ENCODE measurements at places on chromosomes 2 and 18.
A peak's percentile ranks its signal among the peaks of the same experiment; 100 is the strongest.

- DNase-seq, result no peak
Measured at GRCh38 chr18:64142904-64143303, 6.0 kb downstream of the LINC00305 start.

GRCh38 chr2:199409759-199410529 is 47.8 kb downstream of the SATB2 start:
- DNase-seq, result no peak

- no peak for DNase-seq
Measured at GRCh38 chr18:58937071-58937886, 72.6 kb downstream of the ZNF532 start.

DNA sequence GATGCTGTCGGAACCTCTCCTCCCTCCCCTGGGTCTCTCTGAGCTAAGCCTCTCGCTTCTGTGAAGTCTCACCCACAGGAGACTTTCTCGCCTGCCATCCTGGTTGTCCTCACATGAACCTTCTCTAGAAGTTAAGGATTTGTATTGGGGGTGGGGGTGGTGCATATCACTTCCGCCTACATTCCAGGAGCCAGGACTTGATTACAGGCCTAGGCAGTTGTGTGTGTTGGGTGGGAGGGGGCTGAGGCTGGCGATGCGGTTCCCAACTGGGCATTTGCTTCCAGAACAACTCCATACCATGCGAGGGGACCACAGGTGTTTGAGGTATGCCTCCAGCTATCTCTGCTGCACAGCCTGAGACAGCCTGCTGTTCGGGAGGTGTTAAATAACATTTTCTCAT is 56.8 kb upstream of the MGAT4A start:
- no peak for DNase-seq

DNA sequence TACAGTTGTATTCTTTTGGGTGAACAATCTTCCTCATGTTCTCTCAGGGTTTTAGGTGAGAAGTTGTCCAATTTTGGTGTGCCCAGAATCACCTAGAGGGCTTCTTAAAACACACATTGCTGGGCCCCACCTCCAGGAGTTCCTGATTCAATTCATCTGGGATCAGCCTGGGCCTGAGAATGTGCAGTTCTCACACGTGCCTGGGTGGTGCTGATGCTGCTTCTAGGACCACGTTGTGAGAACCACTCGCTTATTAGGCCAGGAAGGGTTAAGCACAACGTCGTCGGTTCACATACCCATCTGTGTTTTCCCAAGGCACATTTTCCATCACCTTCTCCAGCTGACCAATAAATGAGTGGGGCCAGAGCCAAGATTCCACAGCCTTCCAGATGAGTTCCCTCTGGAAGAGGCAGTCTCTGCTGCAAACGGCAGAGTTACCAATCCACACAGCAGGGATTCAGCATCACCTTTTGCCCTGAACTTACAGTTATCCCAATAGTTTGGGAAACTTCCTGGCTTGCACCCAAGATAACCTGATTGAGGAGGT is 277.7 kb upstream of the HNRNPA3 start:
- no peak for DNase-seq

DNA sequence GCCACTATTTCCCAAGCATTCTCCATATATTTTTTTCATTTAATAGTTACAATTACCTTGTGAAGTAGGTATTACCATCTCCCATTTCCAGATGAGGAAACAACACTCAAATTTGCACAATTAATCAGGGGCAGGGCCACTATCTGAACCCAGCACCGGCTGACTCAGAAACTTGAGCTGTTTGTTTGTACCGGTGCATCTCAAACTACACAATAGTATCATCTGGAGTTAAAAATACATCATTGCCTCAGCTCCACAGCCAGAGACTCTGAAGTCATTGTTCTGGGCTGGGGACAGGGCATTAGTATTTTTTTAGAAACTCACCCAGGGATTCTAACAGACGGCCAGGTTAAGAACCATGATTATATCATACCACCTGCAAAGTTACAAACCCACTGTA is 55.9 kb downstream of the CDCA7 start:
- DNase-seq, result no peak

GRCh38 chr2:39541011-39541930 is 104.2 kb upstream of the MAP4K3 start:
- DNase-seq, result no peak

DNA sequence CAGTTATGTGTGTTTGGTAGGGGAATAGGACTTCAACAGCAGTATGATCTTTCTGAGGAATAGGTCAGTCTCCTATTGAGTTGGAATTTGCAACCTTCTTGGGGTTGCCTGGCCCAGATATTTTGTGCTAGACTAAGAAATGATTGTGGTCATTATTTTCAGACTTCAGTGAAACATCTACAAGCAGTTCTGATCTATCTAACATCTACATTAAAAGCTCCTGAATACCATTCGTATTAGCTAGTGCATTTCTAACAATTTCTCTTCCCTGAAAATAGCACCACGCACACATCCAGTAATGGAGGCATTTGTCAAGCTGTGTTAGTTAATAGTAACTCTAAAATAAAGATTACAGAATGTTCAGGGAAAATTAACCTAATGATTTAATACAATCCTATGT is 179.3 kb downstream of the FIGN start:
- DNase-seq, result no peak

GRCh38 chr2:106886916-106887758 is 1.2 kb upstream of the ST6GAL2 start:
- no peak for DNase-seq

DNA sequence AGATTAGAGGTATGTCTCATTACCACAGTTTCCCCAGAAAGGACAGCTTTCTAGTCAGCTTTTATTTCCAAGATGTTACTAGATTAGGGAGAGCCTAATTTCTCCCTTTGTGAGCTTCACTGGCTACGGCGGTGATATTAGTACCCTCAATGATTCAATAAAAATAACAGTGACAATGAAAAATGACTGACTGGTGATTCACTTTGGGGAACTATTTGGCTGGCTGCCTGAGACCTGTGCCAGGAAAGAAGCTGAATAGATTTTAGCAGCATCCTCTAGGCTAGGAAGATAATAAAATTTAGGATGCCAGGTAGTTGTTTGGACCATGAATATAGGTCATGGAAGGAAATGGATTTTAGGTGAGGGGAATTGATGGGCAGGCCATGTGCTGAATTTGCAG is 178.7 kb downstream of the FMNL2 start:
- DNase-seq, result no peak

DNA sequence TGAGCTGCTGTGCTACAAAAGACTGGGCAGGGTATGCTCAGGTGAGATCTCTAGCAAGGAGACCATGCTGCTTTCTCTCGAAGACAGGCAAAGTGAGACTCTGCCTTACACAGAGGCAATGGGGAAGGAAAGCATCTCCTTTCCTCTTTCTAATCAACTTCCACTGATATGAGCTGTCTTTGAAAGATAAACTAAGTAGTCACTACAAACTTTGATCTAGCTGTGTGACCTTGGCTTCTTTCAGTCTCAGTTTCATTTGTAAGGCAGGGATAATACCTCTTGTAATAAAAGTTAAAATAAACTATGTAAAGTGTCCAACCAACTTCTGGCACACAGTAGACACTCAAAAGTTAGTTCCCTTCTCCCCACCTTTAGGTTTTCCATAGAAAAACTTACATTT is 7.5 kb downstream of the CCDC93 start:
- DNase-seq, result no peak

GRCh38 chr18:55317324-55317723 is 270.7 kb downstream of the TCF4 start:
- DNase-seq, result no peak

GRCh38 chr2:203175371-203175770 is 63.4 kb upstream of the CYP20A1 start:
- DNase-seq, result no peak

GRCh38 chr2:102063941-102064678 is 72.3 kb downstream of the IL1R2 start:
- DNase-seq, result peak; percentile 80

- DNase-seq, result no peak
Measured at GRCh38 chr2:141515931-141516330, 614.9 kb downstream of the LRP1B start.

DNA sequence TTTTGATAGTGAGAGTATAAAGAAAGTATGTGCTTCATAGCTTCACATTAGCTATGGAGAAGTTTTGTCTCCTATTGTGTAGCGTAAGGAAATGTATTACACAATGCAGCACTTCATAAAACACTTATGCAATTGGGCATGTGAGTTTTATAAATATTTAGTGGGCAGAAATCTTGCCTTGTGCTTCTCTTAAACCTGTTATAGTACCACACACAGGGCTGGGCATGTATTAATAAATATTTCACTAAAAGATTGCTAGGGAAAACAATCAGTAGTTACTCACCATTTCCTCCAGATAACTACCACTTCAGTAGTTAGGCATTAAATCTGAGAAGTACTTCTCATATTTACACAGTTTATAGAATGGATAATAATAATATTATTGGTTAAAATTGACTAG is 1080.8 kb upstream of the PIK3C3 start:
- no peak for DNase-seq

GRCh38 chr2:41414486-41415230 is 633.2 kb upstream of the PKDCC start:
- DNase-seq, result peak; percentile 6

GRCh38 chr18:50847192-50847591 is 27.4 kb upstream of the MRO start:
- no peak for DNase-seq

GRCh38 chr18:6222271-6222670 is 192.4 kb downstream of the L3MBTL4 start:
- DNase-seq, result no peak

GRCh38 chr18:13161276-13161899 is 57.2 kb upstream of the LDLRAD4 start:
- no peak for DNase-seq

- no peak for DNase-seq
Measured at GRCh38 chr2:156380117-156380645, 47.7 kb upstream of the NR4A2 start.

- no peak for DNase-seq
Measured at GRCh38 chr2:70132244-70133126, 45.2 kb downstream of the PCBP1 start.

GRCh38 chr2:232444409-232445148 is 11.4 kb upstream of the ALPI start:
- peak; percentile 86 for DNase-seq

GRCh38 chr2:55859875-55860274 is 63.7 kb downstream of the EFEMP1 start:
- DNase-seq, result no peak

DNA sequence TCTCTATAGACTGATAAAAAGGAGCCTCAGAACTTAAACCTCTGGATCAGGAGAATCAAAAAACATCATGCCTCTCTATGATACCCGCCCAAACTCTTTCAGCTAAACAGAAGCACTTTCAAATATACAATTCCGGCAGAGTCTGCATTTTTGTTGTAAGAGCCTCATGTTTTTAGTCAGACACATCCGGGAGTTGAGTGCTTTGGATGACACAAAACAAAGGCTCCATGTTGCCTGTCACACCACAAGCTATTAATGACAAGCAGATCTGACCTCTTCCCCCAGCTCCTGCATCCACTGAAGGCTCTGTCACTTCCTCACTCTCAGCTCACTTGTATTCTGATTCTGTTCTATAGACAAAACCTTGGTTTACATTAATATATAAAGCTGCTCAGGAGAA is 33.2 kb downstream of the SLC38A11 start:
- DNase-seq, result no peak

- DNase-seq, result no peak
Measured at GRCh38 chr2:37529830-37530415, 141.5 kb downstream of the CDC42EP3 start.

DNA sequence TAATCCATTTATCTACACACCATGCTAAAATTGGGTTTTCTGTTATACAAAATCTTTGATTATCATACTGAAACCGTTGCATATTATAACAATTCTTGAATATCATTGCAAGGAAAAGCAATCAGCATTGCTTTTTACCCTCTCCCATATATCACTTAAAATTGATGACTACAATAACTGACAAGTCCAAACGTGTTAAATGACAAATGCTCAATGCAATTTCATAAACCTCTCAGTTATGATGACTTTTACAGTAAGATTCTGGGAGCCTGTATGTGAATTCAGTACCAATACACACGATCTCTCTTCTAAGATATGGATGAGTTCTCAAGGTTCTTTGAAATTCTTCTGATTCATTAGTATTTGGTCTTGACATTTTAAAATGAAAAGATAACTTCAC is 368.5 kb upstream of the TRIB2 start:
- no peak for DNase-seq

DNA sequence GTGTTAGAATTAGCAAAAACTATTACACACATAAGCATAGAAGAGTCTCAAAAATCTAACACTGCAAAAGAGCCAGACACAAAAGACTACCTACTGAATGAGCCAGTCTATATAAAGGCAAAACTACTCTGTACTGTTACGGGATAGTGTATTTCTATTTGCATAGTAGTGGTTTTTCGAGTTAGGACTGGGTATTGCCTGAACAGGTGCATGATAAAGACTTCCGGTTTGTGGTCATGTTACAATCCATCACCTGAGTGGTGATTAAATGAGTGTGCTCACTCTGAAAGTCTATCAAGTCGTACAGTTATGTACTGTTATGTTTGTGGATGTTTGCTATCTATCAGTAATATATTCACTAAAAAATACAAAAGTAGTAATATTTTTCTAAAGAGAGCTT is 523.3 kb upstream of the SYT4 start:
- DNase-seq, result no peak

DNA sequence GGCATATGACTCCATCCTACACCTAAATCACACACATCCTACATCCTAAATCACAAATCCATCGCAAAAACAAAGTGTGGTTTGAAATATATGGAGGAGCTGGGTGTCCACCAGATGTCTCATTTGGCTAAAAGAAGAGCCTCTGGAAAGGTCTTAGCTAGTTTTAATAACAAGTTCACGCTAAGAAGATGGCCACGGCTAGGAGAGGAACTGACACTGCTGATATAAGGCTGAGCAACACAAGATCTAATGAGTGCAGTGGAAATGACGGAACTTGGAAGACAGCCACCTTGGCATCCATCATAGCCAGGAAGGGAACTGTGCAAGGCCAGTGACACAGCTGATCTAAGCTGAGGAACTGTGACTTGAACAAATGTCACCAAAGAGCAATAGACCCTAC is 60.0 kb upstream of the AGAP1 start:
- DNase-seq, result no peak

GRCh38 chr2:226702376-226702775 is 97.2 kb downstream of the IRS1 start:
- DNase-seq, result no peak
